Stomach (tissue), 19 donors: ENCODE measurements at places on chromosomes 1 and 21.

GRCh38 chr1:59903141-59903754 is 23.3 kb downstream of the CYP2J2 start:
- peak; percentile 60 for DNase-seq

DNA sequence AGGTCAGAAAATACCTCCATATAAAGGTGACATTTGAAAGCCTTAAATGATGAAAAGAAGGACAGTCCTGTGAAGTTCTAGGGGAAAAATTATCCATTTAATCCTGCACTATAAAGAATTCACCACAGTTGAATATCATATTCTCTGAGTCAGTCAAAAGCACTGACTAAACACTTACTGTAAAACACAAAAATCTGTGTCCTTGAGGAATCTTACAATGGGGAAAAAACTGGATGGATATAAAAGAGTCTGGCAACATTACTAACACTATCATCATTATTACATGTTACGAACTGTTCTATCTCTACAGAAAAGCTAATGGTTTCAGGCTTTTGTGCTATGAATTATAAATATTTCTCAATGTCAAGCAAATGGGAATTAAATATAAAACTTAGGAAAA is 42.4 kb upstream of the HP1BP3 start:
- no peak for DNase-seq

GRCh38 chr1:61450454-61450853 is 274.5 kb downstream of the TM2D1 start:
- no peak for DNase-seq

- no peak for DNase-seq
Measured at GRCh38 chr1:26882696-26883463, 7.2 kb downstream of the GPN2 start.

DNA sequence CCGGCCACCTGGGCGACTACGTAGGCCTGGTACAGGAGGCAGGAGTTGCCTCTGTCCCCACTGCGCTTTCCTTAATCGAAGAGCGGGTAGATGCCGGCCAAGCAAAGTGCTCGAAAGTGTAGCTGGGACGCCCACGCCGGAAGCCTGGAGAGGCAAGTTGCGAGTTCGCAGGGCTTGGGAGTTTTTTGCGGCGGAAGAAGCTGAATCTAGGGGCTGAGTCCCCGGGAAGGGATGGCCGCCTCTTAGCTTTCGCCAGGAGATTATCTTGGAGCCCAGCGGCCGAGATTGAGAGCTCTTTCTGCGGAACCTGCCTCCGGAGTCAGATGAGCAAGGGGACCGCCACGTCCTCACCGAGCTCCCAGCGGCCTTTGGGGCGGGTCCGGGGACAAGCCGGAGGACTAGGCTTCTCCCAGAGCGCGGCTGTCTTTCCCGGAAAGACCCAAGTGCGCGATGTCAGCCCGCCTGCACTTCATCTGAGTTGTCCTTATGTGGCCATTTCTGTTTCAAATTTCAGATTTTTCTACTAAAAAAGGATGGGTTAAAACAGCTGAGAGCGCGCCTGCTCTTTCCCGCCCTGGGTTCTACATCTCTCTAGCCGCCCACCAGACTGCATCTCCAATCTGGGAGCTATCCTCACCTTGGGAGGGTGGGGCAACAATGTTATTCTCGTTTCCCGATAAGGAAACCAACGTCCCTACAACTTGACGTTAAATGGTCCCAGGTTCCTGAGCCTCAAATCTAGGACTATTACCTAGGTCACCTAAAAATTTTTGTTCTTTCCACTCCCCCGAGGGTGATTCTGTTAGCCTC is 12.4 kb upstream of the TBX15 start:
- DNase-seq = no peak

DNA sequence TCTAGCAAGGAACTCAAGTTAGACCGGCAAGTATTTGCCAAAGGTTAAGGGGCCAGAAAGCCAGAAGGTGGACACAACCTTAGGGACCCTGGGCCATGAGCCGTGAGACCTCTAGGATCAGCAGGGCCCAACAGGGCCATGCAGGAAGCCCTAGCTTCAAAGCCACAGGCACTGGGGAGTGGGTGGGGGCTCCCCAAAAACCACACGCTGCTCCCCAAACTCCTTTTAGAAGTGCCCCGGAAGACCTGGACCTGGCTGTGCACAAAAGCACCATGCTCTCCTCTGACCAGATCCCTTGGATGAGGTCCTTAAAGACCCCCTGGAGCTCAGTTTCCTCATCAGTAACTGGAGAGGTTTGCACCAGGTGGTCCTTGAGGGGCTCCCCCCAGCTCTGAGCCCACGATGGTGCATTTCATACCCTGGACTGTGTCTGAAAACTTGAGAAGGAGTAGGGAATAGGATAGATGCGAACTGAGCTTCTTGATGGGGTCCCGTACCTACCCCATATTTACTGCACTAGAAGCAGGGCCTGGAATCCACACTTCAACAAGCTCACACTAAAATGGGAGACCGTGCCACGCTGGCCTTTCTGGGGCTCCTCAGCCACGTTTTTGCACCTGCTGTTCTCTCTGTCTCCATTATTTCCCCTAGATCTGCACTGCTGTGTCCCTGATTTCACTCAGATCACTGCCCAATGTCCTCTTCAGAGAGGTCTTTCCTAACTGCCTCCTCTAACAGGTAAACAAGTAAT is 40.6 kb upstream of the LBR start:
- no peak for DNase-seq

DNA sequence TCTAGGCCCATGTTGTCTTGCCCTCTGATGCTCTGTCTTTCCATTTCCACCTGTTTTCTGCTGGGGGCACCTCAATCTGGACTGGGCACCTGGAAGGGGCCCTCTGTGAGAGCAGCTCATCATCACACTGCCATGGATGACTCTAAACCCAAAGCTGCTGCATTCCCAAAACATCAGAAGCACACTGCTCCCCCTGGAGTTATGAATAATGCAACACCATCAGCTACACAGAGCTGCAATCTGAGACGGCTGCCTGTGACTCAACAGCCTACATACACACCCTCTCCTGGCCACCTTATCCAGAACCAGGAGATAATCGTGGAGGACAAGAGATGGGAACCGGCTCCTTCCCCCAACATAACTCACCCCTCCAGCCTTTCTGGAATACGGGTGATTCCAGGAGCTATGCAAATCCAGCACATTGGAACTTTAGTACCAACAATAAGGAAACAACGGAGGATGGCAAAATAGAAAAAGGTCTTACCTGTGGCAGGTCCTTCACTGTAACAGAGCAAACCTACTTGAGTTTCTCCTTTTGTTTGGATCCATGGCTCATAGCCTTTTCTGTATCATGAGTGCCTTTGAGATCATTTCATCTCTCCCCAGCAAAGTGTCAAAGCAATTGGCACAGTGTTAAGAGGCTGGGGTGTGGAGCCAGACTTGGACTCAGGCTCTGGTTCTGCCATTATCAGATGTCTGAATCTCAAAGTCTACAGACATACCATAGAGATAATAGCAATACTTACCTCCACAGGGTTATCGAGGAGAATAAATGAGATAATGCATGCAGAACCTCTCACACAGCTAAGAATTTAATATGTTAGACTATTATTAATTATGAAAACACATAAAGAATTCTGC is 29.3 kb downstream of the AK2 start:
- DNase-seq = peak; percentile 56

GRCh38 chr1:92274939-92275338 is 23.8 kb downstream of the GLMN start:
- no peak for DNase-seq
